ENCODE measurements at places on chromosomes 1 and 21. TPM values are rescaled to one million over a fixed set of nuclear protein-coding genes. Genes with fewer than 3 reads are reported as not detected.
A peak's percentile ranks its signal among the peaks of the same experiment; 100 is the strongest.

DNA sequence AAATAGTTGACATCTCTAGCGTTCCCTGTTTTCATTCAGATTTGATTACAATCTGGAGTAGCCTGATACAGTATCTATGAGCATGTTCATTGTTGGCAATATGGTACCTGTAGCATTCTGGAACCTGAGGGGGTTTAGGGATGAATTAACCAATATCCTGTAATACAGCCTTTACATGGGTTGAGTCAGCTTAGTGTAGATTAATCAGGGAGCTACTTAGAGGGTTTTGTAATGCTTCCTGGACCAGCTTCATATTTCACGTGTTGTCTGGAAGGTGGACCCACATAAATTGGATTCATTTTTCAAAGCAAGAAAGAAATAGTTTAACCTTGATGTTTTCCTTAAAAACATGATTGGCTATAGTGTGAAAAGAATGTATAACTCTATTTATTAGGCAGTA is 3.6 kb downstream of the OTUD3 start:
- no peaks in the 10 kb centered on the region for H3K27me3 ChIP-seq
- DNase-seq, result no peak
- peaks cover 29% of the 10 kb centered on the region for H3K4me1 ChIP-seq
- no peak overlapping the region for H3K27ac ChIP-seq
- no peaks in the 10 kb centered on the region for H3K36me3 ChIP-seq
- H3K4me3 ChIP-seq, result no peak overlapping the region

- no peak overlapping the region for H3K27ac ChIP-seq
- H3K27me3 ChIP-seq, result no peaks in the 10 kb centered on the region
- no peak for DNase-seq
- no peak overlapping the region for H3K4me3 ChIP-seq
- H3K36me3 ChIP-seq, result no peaks in the 10 kb centered on the region
Measured at GRCh38 chr1:98420376-98421084, 241.0 kb upstream of the SNX7 start.

DNA sequence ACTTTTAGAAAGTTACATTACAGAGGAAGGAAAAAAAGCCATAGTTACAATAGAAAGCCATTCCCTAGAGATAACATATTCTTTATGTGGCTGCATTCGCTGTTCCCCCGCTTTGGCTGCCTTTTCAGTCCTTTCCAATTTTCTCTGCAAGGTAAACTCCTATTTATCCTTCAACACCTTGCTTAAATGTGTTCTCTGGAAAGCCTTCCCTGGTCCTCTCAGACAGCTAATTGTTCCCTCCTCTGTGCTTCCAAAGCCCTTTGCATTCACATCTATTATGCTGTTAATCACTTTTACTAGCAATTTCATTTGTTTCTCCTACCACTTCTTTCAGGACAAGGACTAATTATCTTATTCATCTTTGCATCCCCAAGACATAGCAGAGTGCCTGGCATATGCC is 1.6 kb downstream of the PHC2 start:
- H3K36me3 ChIP-seq, result no peaks in the 10 kb centered on the region
- peaks cover 29% of the 10 kb centered on the region for H3K4me1 ChIP-seq
- no peak overlapping the region for H3K4me3 ChIP-seq
- H3K27me3 ChIP-seq, result no peaks in the 10 kb centered on the region
- H3K27ac ChIP-seq, result no peak overlapping the region

GRCh38 chr1:208233546-208233945 is 10.6 kb downstream of the PLXNA2 start:
- H3K36me3 ChIP-seq, result no peaks in the 10 kb centered on the region
- no peak overlapping the region for H3K4me3 ChIP-seq
- no peaks in the 10 kb centered on the region for H3K27me3 ChIP-seq
- peaks cover 67% of the 10 kb centered on the region for H3K4me1 ChIP-seq
- no peak overlapping the region for H3K27ac ChIP-seq

DNA sequence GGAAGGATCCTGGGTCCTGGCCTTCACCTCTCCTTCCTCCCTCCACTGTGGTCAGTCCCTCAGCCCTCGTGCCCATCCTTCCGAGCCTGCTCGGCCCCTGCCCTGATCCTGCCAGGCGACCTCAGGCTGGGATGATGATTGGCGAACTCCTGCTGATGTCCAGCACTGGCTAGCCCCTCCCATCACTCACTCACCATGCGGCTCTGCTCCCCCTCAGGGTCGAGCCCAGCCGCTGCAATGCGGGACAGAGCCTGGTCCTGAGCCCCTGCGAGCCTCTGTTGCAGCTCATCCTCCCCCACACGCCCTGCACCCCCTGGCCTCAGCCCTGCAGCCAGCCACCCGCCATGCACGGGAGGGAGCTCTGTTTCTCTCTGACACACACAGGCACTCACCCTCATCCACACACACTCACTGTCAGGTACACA is 100.2 kb downstream of the DMRTB1 start:
- no peak overlapping the region for H3K4me3 ChIP-seq
- no peaks in the 10 kb centered on the region for H3K4me1 ChIP-seq
- no peak for DNase-seq
- H3K27me3 ChIP-seq, result no peaks in the 10 kb centered on the region

DNA sequence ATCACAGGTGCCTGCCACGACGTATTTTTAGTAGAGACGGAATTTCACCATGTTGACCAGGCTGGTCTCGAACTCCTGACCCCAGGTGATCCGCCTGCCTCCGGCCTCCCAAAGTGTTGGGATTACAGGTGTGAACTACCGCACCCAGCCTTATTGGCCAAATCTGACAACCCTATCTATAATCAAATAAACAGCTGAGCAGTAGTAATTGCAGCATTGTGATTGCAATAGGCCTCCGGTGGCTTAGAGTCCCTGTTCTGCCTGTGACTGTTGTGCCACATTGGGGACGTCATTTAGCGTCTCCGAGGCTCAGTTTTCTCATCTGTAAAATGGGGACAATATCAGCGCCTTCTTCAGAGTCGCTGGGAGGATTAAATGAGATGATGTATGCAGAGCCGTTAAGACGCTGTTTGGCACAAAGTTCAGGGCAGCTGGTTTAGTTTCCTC is 569 bp upstream of the CAPN2 start:
- peak overlapping the region; percentile 96 for H3K27ac ChIP-seq
- peak overlapping the region; percentile 68 for H3K4me3 ChIP-seq
- no peaks in the 10 kb centered on the region for H3K36me3 ChIP-seq
- H3K27me3 ChIP-seq, result no peaks in the 10 kb centered on the region
- DNase-seq, result no peak

MPL gene
- total RNA-seq, result not detected
